ENCODE measurements at places on chromosomes 4 and X.

DNA sequence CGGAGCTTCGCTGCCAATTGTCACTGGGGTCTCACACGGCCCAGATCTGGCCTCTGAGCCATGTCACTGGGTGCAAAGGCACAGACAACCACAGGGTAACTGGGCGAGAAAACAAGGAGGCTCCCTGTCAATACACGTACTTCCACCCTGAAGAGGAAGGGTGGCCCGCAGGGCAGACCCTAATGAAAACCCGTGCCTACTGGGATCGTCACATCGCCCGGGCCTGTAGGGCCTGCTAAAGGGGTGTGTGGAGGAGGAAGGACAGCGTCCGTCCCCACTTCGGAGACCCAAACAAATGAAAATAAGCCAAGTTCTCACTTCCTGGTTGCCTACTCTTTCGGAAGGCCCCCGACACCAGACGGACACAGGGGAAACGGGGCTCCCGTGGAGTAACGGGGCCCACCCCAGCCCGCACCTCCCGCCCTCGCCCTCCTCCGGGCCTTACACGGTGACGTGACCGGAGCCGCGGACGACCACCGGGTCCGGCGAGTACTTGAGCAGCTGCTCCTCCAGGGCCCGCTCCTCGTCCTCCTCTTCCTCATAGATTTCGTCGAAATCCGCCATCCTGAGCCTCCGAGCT is 578 bp downstream of the CHIC2 start:
- H3K4me1 ChIP-seq = peaks cover 6% of the 10 kb centered on the region
- DNase-seq = peak; percentile 62
- H3K4me3 ChIP-seq = peak overlapping the region; percentile 75
- H3K27ac ChIP-seq = peak overlapping the region; percentile 20
- no peaks in the 10 kb centered on the region for H3K27me3 ChIP-seq

DNA sequence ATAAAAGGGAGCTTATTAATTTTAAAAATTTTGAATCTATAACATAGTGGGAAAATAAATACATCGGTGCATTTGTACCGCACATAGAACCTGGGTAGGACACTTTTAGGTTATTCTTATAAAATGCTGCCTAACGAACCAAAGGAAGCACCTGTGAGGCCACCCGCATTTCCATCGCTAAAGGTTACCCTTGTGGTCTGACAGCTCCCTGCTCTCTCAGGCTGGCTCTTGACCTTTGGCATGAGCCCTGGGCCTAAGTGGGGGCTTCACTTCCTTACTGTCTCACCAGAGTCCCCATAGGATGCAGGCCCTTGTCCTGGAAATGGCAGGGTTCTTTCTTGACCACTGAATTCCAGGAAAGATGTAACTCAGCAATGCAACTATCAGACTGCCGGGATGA is 46.0 kb downstream of the HADH start:
- no peaks in the 10 kb centered on the region for H3K4me1 ChIP-seq
- peaks cover 1% of the 10 kb centered on the region for H3K36me3 ChIP-seq
- H3K4me3 ChIP-seq = no peak overlapping the region

GRCh38 chrX:153611298-153612095 is 12.6 kb upstream of the CCNQ start:
- H3K27me3 ChIP-seq = no peaks in the 10 kb centered on the region
- H3K27ac ChIP-seq = no peak overlapping the region
- no peaks in the 10 kb centered on the region for H3K36me3 ChIP-seq
- no peak for DNase-seq
- H3K4me1 ChIP-seq = no peaks in the 10 kb centered on the region

- no peaks in the 10 kb centered on the region for H3K27me3 ChIP-seq
- H3K4me3 ChIP-seq = no peak overlapping the region
- peaks cover under 1% of the 10 kb centered on the region for H3K4me1 ChIP-seq
- DNase-seq = no peak
- no peaks in the 10 kb centered on the region for H3K36me3 ChIP-seq
Observed at GRCh38 chr4:127533028-127533700, 99.6 kb upstream of the INTU start.

DNA sequence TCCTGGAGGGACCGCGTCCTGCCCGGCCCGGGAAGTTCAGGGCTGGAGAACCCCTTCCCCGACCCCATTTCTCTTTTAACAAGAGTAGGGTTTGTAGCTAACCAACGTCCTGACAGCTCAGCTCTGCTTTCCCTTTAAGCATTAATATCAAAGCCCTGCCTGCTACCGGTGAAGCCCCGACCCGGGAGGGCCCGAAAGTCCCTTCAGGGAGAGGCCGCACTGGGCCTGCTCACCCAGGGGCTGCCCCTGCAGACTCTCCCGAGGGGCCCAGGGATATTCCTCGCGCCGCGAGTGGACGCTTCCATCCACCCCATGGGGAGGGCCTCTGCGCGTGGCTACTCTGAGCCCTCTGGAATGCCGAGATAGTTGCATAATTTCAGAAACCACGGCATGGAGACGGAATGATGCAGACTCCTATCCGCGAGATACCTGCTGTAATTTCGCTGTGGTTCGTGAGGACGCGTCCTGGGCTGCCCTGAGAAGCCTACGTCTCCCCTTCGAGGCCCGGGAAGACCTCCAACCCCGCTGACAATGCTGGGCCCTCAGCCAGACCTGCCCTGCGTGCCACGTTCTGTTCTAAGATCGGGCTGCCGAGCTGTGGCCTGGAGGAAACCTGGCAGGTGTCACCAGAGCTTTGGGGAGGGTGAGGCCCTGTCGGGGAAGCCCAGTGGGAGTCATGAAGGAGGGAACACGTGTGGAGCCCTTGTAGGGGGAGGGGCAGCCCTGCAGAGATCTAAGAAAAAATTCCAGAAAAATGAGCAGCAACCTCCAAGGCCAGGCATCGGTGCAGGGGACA is 999 bp upstream of the CTBP1 start:
- no peaks in the 10 kb centered on the region for H3K36me3 ChIP-seq
- no peak for DNase-seq
- peaks cover 5% of the 10 kb centered on the region for H3K4me1 ChIP-seq
- H3K27ac ChIP-seq = peak overlapping the region; percentile 91
- H3K27me3 ChIP-seq = no peaks in the 10 kb centered on the region
